ENCODE measurements at places on chromosomes 3 and 15.
A peak's percentile ranks its signal among the peaks of the same experiment; 100 is the strongest.

- DNase-seq, result no peak
Observed at GRCh38 chr3:146152834-146153233, 8.2 kb downstream of the PLOD2 start.

GRCh38 chr3:108124337-108125152 is 33.7 kb upstream of the CD47 start:
- peak; percentile 68 for DNase-seq

DNA sequence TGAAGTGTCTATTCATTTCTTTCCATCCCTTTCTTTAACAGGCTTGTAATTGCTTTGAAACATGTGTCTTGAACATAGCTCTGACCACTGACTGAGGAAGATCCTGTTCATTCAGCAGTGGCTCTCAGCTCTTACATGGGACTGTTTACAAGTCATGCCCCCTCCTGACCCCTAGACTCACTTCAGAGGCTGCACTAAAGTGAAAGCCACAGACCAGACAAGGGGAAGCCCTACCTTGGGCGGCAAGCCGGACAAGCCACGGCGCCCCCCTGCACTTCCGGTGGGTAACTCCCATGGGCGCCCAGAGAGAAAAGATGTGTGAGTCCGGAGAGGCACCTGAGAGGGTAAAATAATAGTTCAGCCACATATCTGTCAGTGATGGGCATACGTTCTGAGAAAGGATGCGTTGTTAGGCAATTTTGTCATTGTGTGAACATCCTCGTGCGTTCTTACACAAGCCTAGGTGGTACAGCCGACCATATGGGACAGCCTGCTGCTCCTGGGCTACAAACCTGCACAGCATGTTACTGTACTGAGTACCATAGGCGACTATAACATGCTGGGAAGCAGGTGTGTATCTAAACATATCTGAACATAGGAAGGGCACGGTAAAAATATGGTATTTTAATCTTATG is 116.2 kb downstream of the CHSY1 start:
- DNase-seq, result no peak

DNA sequence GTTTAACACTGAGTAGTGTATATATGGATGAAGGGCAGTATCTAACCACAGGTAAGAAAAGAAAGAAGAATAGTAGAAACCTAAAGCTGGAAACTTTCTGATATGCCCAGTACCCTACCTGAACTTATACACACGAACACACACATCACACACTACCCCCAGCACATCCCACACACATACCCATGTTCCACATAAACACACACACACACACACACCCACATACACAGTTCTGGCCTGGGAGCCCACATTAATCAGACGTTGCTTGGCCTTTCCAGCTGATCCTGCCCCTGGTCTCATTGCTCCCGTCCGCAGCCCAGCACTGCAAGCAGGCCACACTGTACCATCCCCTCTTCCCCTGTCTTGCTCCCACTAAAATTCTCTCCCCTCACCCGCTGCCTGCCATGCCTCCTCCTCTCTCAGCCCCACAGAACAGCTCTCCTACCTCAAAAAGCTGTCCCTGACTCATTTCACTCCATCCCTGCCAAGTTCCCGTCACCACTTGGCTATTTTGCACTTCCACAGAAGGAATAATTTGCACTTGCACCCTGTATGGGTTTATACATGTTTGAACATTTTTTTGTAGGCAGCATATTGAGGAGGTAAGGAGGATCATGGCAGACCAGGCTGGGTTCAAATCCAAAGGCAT is 185.8 kb upstream of the PPP2R3A start:
- DNase-seq, result no peak

- DNase-seq, result no peak
Observed at GRCh38 chr3:157290766-157291165, 130.8 kb upstream of the CCNL1 start.

- no peak for DNase-seq
Observed at GRCh38 chr3:160812304-160812703, 56.3 kb downstream of the PPM1L start.

- DNase-seq, result no peak
Observed at GRCh38 chr3:15368561-15369135, 36.3 kb upstream of the SH3BP5 start.

DNA sequence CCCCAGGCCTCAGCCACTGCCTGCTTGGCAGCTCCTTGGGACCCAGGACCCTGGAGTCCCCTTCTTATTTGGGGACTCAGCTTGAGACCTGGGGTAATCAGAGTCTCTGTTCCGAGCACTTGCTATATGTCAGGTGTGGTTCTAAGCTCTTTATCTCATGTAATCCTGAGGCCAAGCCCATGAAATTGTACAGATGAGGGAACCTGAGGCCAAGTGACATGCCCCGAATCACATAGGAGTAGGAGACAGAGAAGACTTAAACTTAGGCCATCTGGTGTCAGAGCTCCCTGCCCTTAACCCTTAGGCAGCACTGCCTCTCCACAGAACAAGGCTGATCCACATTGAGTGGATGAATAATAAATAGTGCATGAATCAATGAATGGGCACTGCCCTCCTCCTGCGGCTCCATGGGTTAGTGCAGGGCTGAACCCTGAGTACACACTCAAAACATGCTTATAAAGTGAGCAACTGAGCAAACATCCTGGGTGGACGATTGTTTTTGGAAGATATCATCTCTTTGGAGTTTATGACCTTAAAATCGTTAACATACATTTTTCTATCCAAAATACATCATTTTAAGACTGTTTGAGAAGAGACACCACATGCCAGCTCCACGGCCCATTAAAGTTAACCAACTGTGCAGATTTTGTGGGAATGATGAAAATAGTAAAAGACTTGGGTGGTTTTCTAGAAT is 33.2 kb upstream of the IQSEC1 start:
- no peak for DNase-seq

- no peak for DNase-seq
Observed at GRCh38 chr3:28110869-28111268, 130.6 kb upstream of the CMC1 start.
